ENCODE measurements at places on chromosomes 6 and 20. TPM values are rescaled to one million over a fixed set of nuclear protein-coding genes. Genes with fewer than 3 reads are reported as not detected.

SLC22A23 gene
- 0.47 TPM for polyA plus RNA-seq

IFT52 gene
- polyA plus RNA-seq, result 31.6 TPM

LKAAEAR1 gene
- 1.2 TPM for polyA plus RNA-seq

PPP1R16B gene
- 40.2 TPM for polyA plus RNA-seq

MAP1LC3A gene
- 8.5 TPM for polyA plus RNA-seq

BMP2 gene
- polyA plus RNA-seq, result not detected

ADGRB3 gene
- not detected for polyA plus RNA-seq

HTR1E gene
- polyA plus RNA-seq, result not detected

TRIM38 gene
- polyA plus RNA-seq, result 10.1 TPM

TEAD3 gene
- 0.25 TPM for polyA plus RNA-seq

ALDH8A1 gene
- polyA plus RNA-seq, result 0.08 TPM

CLPSL1 gene
- not detected for polyA plus RNA-seq

SUMO4 gene
- 0.48 TPM for polyA plus RNA-seq

MOCS3 gene
- 3.4 TPM for polyA plus RNA-seq

AIF1 gene
- 33.2 TPM for polyA plus RNA-seq

PCNA gene
- polyA plus RNA-seq, result 58.4 TPM

PRICKLE4 gene
- polyA plus RNA-seq, result not detected

TUBB1 gene
- 0.10 TPM for polyA plus RNA-seq
